ENCODE measurements at places on chromosomes 16 and 17. TPM values are rescaled to one million over a fixed set of nuclear protein-coding genes. Genes with fewer than 3 reads are reported as not detected.

The ALOXE3 gene
- total RNA-seq, result 3.8 TPM

The PLA2G15 gene
- 19.8 TPM for total RNA-seq

The BRICD5 gene
- 2.0 TPM for total RNA-seq

The USP32 gene
- total RNA-seq, result 63.0 TPM

The CRLF3 gene
- total RNA-seq, result 20.7 TPM

The CTRL gene
- 0.17 TPM for total RNA-seq

DNA sequence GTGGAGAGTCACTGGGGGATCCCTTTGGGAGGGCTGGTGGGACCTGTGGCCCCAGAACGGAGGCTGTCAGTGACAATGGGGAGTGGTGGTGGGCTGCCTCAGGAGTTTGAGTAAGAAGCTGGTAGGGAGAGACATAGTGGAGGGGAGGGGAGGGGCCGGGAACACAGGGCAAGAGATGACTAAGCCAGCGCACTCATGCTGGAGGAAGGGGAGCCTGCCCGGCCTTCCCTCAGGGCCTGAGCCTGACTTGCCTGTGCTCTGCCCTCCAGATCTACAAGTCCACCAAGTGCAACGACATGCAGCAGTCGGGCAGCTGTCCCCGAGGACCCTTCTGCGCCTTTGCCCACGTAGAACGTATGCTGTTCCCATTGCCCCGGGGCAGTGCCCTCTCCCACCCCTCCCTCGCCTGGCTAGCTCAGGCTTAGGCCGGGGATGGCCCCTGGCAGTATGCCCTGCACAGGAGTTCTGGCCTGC lies 29.3 kb downstream of the UNC13D start:
- DNase-seq, result peak; percentile 78

- DNase-seq, result no peak
Observed at GRCh38 chr17:48692049-48692448, 30.3 kb downstream of the PRAC1 start.

DNA sequence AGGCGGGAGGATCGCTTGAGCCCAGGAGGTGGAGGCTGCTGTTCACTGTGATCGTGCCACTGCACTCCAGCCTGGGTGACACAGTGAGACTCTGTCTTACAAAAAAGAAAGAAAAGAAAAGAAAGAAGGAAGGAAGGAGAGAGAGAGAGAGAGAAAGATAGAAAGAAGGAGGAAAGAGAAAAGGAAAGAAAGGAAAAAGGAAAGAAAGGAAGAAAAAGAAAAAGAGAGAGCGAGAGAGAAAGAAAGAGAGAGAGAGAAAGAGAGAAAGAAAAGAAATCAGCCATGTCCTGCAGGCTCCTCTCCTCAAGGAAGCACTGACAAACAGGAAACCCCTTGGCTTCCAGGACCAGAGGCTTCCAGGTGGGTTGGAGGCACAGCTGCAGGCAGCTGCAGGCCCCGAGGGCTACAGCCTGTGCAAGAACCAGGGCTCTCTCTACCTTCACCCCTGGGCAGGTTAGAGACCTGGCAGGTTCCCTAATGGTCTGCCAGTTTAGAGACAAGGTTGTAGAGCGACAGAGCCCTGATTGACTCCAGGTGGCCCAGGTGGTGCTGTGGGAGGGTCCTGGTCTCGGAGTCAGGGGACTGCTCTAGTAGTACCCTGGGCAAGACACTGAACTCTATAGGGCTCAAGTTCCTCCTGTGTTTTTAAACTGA lies 53.8 kb downstream of the PECAM1 start:
- no peak for DNase-seq

DNA sequence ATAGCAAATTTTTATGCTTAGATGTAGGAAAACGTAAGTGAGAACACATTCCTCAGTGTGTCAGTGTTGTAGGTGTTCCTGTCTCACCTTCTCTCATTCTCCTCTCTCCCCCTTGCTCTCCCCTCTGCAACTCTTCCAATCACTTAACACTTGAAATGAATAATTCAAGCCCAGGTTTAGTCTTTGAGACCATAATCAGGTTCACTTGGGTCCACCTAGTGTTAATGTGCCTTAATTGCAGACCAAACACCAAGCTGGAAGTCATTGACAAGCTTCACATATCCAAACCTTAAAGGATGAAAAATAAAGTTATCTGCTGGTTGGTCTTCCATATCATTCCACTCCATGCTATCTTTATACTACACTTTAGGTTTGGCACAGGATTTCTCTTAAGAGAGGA lies 37.0 kb downstream of the STXBP4 start:
- DNase-seq, result peak; percentile 15

DNA sequence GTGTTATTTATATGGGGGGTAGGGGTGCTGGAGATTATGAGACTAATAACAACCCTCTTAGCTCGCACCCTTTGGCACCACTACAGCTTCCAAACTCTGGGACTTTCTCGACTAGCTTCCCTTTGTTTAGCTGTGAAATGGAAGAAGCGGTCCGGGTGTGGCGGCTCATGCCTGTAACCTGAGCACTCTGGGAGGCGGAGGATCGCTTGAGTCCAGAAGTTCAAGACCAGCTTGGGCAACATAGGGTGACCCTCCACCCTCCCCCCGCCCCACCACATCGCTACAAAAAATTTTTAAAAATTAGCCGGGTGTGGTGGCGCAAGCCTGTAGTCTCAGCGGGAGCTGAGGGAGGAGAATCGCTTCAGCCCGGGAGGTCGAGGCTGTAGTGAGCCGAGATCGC lies 814 bp upstream of the CDH3 start:
- peak; percentile 43 for DNase-seq

GRCh38 chr17:5700745-5701144 lies 116.4 kb upstream of the NLRP1 start:
- no peak for DNase-seq

DNA sequence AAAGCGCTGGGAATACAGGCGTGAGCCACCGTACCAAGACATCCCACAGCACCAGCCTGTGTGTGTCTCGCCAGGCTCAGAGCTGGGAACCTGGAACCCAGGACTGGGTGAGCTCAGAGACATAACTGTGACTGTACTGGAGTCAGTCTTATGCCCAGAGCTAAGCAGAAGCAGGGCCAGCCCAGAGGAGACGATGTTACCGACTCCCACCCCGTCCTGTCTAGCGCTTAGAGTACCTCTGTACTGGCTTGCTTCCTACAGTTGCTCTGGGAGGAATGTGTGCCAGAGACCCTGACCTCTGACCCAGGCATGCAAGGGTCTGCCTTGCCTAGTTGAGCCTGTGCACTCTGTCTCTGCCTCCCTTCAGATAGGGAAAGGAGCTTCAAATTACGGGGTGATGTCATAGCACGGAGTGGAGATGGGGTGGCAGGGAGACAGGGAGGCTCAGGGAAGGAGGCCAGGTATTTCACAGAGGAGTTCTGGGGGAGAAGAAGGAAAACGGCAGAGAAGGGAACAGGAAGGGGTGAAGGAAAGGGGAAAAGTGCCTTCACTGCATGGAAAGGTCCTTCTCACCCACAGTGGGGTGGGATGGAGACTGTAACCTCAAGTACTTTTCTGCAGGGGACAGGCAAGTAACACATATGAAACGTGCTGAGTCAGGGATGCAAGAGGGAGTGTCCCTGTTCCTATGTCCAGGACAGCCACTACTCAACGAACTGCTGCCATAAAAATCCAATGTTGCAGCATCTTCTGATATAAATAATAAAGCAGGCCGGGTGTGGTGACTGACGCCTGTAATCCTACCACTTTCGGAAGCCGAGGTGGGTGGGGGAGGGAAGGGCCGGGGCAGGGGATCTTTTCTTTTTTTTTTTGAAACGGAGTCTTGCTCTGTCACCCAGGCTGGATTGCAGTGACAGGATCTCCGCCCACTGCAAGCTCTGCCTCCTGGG lies 5.8 kb upstream of the ARMC5 start:
- peak; percentile 78 for DNase-seq

GRCh38 chr17:58576679-58577367 lies 62.4 kb upstream of the MTMR4 start:
- peak; percentile 81 for DNase-seq

GRCh38 chr17:69058165-69058564 lies 2.6 kb downstream of the ABCA9 start:
- DNase-seq, result no peak

GRCh38 chr16:54268766-54269165 lies 17.8 kb downstream of the IRX3 start:
- no peak for DNase-seq

DNA sequence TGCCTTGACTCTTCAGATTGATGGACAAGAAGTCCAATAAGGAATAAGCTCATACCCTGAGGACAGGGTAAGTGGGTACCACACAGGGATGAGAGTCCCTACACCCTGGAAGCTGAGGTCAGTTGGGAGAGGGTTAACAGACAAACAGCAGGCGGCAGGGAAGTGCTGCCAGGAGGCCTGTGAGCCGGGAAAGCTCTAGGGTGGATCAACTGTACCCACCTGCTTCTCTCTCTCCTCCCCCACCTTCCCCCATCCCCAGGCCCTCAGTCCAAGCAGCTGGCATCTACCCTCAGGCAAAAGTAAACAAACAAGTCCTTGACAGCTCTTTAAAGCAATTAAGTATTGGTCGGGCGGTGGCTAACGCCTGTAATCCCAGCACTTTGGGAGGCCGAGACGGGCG lies 20.7 kb upstream of the MYLK3 start:
- no peak for DNase-seq

DNA sequence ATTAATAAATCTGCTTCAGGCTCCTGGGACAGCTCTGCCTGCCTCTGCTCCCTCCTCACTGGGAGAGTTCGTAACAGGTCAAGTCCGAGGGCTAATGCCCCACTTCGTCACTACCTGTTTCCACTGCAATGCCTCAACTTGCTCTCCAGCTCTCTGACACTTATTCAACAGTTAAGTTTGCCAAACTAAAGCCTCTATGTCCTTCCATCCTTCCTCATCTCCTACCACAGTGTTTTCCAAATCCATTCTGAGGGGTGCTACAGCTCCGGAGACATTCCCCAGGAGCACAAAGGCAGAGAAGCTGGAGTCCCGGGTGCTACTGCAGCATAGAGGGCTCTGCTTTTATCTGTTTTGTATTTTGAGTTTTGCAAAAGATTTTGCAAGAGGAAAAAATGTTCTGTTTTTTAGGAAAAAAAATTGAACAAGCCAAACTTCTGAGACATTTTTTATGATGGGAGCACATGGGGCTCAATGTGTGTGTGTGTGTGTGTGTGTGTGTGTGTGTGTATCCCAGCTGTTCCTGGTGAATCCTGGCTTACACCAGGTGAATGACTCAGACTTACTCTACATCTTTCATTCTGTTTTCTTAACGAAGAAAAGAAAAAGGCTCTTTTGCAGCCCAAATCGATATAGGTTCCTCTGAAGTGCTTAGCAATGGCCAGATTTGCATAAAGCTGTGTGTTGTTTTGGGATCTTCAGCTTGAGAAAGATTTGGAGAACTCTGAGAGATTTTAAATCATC lies 46.1 kb upstream of the MYOCD start:
- DNase-seq, result no peak

Data from mammary epithelial cell (primary cell).